ENCODE measurements at places on chromosomes 13 and 19.

GRCh38 chr19:44718441-44719261 lies 19.7 kb downstream of the CEACAM16 start:
- DNase-seq, result no peak

- peak; percentile 65 for DNase-seq
Measured at GRCh38 chr19:2239771-2240770, 3.4 kb downstream of the SF3A2 start.

GRCh38 chr19:41407271-41407670 lies 9.7 kb downstream of the BCKDHA start:
- DNase-seq, result no peak

DNA sequence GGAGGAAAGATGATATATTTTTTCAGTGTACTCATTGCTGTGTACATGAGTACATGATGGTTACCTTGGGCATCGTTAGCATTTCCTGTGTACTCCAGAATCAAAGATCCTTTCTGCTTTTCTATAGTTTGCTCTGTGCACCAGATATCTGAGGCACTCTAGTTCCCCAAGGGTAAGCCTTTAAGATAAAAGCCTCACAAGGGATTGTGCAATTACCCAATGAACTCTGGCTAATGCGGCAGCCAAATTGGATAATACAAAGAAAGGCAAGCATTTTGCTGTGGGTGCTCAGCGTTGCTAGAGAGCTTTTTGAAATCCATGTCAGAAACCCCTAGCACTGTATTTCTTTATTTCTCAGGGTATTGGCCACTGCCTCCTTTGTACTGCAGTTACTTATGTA lies 2.9 kb downstream of the CYSLTR2 start:
- no peak for DNase-seq

DNA sequence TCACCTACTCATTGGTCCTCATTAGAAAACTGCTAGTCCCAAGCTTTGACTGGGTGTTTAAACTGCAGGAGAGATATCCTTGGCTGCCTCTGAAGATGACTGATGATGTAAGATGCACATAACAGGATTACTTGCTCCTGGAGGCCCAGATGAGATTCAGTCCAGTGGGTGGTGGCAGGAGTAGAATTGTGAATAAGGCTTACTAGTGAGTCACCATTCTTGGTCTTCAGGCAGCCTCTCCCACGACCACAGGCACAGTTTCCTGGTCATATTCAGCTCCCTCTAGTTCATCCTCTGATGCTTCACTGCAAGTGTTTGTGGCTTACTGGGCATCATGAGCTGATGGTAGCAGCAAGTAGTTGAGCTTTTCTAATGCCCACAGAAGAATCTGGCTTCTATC lies 12.1 kb downstream of the SERTM1 start:
- DNase-seq, result no peak

GRCh38 chr19:18542941-18543813 lies at the start of gene FKBP8:
Gene FKBP8 (minus strand): TSS chr19:18543573. CDS start chr19:18541970, 1,603 bp downstream.
- DNase-seq, result peak; percentile 94

DNA sequence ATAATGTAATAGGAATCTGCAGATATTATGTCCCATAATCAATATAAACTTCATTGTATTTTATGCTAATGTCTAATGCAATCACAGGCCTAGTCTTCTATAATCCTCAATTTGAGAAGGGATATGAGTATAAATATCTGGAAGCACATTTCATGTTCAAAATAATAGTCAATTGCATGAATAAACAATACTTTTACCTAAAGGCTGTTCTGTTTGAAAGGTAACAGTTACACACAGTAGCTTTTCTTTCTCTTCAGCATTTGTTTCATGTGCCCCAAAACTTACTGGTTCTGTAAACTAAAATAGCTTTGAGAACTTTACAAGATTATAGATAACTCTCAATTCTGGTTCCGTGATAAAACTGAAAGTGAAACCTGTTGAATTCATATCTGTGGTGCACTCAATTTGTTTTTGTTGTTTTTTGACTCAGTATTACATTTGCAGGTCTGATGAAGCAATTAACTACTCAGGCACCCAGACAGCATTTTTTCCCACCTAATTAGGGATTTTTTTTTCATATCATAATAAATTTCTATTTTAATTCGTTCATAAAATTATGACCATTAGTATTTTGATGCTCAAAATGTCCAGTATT lies 1193.8 kb downstream of the SLITRK1 start:
- peak; percentile 28 for DNase-seq

DNA sequence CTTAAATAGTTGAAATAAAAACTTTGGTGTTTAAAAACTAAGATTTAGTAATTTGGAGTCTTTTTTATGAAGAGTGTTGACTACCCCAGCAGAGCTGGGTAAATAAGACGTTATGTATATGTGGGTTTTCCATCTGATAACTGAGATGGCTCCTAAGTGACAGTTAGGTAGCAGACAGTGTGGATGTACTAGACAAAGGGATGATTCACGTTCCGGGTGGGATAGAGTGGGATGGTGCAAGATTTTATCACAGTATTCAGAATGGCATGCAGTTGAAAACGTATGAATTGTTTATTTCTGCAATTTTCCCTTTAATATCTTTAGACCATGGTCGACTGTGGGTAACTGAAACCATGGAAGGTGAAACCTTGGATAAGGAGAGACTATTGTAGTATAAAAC lies 50.4 kb downstream of the NAA16 start:
- DNase-seq, result no peak

GRCh38 chr13:108769213-108770070 lies 140.0 kb downstream of the MYO16 start:
- no peak for DNase-seq

GRCh38 chr19:45340232-45340898 lies at the start of gene KLC3:
Gene KLC3 (plus strand): TSS chr19:45340750. CDS start chr19:45345542, 4,792 bp downstream.
- DNase-seq, result peak; percentile 38

DNA sequence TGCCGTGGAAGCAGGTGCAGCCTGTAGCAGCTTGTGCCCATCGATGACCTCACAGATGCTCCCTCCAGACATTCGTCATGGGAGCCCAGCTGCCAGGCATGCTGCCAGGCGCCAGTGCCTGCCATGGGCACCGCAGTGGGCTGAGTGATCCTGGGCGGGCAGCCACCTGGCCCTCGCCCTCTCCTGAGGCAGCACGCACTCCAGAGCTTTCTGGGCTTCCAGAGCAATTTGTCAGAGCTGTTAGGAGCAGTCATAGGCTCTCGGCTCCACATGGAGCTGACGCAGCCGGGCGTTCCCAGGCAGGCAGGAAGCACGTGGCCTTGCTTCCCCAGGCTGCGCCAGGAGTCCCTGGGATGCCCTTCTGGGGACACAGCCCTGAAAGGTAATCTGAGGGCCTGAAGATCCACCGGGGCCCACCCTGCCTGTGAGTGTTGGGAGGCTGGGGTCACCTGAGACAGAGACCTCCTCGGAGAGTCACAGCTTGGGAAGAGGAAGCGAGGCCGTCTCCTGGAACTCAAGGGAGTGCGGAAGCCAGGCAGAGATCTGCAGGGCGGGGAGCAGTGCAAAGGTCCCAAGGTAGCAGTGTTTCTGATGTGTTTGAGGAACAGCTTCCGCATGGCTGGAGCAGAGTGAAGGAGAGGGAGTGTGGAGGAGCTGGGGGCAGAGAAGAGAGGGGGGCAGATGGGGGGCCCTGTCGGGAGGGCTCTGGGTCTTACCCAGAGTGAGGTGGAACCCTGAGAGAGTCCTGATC lies 50.6 kb downstream of the DPF1 start:
- no peak for DNase-seq

GRCh38 chr13:107811233-107812013 lies 403.9 kb downstream of the LIG4 start:
- DNase-seq, result no peak

DNA sequence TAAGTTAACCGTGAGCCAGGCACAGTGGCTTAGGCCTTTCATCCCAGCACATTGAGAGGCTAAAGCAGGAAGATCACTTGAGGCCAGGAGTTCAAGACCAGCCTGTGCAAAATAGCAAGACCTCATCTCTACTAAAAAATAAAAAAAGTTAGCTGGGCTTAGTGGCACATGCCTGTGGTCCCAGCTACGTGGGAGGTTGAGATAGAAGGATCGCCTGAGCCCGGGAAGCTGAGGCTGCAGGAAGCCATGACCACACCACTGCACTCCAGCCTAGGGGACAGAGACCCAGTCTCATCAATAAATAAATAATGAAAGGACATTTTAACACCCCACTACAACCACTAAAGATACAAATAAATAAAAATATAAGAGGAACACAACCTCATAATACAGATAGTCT lies 21.6 kb downstream of the LSM14A start:
- DNase-seq, result no peak

DNA sequence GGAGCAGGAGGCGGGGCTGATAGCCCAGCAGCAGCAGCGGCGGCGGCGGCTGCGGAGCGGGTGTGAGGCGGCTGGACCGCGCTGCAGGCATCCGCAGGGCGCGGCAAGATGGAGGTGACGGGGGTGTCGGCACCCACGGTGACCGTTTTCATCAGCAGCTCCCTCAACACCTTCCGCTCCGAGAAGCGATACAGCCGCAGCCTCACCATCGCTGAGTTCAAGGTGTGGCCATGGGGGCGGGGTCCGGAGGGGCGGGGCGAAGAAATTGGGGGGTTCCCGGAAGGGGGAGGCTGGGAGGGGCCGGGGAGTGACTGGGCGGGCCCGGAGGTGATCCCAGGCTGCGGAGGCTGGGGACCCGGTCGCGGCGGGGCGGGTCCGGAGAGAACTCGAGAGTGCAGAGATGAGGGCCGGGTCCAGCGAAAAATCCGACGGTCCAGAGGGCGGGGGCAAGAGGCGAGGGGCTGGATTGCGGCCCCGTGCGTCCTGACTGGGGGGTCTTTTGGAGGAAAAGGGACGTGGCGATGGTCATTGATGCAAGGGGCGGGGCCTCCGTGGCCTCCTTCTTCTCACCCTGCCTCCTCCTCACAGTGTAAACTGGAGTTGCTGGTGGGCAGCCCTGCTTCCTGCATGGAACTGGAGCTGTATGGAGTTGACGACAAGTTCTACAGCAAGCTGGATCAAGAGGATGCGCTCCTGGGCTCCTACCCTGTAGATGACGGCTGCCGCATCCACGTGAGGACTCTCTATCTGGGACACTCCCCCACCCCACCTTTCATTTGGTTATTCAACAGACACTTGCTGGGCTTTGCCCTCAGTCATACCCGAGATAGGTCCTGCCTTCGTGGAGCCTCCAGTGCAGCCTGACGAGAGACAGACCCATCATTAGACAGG lies at the start of gene TBCB:
TSS of gene TBCB (plus strand) at position 16 of the 891 bp plus-strand sequence. CDS start at position 109, 93 bp downstream.
- DNase-seq, result peak; percentile 91

DNA sequence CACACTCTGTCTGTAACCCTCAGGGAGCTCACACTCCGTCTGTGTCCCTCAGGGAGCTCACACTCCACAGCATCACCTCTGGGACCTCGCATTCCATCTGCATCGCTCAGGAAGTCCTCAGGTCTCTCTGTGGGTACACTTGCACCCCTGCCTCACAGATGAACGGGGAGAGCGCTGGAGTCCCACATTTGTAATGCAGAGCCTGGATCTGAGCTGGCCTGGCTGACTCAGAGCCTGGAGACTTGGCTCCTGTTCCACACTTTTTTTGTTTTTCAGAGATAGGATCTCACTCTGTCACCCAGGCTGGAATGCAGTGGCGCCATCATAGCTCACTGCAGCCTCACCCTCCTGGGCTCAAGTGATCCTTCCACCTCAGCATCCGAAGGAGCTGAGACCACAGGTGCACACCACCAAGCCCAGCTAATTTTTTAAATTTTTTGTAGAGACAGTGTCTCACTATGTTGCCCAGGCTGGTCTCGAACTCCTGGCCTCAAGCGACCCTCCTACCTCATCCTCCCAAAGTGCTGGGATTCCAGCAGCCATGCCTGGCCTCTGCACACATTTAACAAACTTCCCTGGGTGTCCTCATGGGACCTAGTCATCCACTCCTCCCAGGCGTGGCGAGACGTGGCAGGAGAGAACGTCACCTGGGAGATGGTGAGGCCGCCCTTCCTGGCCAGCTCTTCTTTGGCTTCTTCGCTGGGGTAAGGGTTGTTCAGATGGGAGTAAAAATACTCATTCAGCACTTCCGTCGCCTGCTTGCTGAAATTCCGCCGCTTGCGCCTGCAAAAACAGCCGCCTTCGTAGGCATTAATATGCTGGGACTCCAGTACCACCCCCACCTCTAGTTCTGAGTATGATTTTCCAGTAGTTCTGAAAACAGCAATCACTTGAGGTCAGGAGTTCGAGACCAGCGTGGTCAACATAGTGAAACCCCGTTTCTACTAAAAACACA lies 31.0 kb downstream of the CILP2 start:
- no peak for DNase-seq

DNA sequence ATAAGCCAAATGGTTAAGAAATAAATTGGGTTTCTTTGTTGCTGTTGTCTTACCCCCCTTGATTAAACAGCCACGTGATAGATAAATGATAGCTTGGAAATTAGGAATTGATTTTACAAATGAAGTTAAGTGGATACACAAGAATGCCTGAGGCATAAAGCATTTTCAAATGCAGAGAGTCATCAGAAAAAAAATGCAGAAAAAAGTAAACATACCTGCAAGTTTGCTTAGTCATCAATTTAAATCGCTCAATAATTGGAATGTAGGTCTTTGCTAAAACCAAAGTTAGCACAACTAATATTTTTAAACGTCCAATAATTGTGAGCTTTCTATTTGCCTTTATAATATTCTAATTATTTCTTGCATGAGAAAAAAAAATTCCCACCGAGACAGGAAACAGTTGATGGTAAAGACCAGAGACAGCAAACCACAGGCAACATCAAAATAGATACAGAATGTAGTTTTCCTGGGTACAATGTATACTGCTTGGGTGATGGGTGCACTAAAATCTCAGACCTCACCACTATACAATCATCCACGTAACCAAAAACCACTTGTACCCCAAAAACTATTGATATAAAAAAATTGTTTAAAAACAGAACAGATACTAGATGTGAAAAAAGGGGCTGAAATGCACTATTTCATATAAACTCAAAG lies 924.0 kb downstream of the PCDH9 start:
- DNase-seq, result no peak

DNA sequence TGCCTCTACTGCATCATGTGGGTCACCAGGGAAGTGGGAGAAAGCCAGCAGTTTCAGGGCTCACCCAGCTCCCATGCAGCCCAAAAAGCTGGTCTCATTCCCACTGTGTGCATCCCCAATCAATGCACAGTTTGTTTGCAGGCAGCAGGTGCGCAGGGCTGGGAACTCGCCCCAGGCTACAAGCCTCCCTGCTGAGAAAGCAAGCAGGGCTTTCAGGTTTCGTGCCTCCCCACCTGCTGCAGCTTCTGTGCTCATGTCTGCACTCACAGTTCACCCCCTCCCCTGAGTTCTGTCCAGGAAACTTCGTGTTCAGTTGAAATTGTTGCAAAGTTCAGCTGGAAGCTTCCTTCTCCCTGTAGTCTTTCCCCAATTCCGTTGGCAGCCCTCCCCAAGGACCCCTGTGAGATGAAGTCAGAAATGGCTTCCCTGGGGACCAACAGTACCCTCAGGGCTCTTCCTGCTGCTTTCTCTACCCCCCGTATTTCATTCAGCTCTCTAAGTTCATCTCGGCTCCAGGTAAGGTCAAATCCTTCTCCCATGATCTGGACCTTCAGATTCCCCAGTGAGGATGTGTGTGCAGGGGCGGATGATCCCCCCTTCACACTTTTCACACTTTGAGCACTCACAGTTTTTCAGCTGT lies 10.3 kb upstream of the KLK3 start:
- no peak for DNase-seq

DNA sequence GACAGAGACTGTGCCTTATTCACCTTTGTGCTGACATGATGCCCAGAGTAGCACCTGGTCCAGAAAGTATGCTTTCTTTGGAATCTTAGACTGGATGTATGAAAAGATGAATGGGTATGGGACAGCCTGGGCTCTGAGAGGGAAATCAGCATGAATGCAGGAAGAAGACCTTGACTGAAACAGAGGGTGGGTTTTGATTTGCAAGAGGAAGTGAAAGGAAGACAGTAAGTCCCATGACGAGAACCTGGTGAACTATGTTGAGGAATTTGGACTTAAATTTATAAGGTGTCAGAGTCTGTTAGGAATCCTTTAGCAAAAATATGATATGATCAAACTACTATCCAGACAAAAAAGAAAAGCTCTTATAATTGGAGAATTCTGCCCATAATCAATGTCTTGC lies 301.9 kb downstream of the SPRY2 start:
- DNase-seq, result no peak
